ENCODE measurements at places on chromosomes 6 and 20.

DNA sequence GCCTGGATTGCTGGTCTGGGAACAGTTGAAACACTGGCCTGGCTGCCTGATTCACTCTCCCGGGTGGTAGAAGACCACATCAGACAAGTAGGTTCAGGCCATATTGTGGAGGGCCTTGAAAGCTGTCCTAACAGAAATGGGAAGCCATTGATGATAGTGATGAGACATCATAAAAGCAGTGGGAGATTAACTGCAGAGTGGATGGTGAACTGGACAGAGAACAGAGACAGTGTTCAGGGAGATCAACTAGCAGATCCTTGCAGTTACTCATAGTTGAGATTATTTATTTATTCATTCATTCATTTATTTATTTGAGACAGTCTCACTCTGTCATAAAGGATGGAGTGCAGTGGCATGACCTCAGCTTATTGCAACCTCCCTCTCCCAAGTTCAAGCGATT is 30.2 kb upstream of the MCM3 start:
- DNase-seq = no peak

- no peak for DNase-seq
These were observed 56.1 kb upstream of the STMND1 start for GRCh38 chr6:17045581-17046322.

GRCh38 chr6:36839749-36840431 is 646 bp upstream of the CPNE5 start:
- DNase-seq = no peak

DNA sequence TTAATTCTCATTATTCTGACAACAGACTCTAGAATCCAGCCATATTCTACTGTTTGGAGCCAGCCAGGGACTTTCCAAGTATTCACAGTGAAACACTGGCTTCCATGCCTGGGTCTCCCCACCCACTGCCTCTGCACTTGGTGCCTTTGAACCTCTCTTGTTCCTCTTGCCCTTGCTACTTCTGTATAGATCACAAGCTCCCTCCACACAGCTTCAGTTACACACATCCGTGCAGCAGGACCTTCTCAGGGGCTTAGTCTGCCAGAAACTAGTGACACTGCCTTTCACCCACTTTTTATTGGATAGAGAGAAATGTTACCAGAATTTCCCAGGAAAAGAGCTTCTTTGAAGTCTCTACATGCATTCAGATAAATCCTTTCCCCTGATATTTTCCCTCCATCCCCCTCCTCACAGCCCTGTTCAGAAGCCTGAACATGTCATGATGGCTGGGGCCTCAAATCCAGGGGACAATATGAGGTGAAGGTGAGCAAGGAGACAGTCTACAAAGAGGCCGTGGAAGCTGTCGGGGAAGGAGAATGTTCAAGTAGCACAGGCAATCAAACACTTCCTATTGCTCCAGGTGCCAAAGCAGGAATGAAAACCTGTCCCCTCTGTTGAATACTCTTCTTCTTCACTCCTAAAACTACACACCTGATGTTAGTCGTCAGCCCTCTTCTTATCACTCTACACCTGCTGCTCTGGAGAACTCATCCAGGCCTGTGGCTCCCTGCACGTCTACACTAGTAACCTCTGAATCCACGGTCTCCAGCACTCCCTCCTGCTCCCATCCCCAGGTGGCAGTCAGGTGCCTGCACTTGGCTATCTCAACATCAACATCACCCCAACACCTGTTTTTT is 20.2 kb upstream of the HLA-DOA start:
- DNase-seq = no peak

- no peak for DNase-seq
These were observed 14.5 kb downstream of the BCL2L1 start for GRCh38 chr20:31707994-31708735.

- DNase-seq = no peak
These were observed 62.9 kb downstream of the MRPL14 start for GRCh38 chr6:44064089-44064947.

DNA sequence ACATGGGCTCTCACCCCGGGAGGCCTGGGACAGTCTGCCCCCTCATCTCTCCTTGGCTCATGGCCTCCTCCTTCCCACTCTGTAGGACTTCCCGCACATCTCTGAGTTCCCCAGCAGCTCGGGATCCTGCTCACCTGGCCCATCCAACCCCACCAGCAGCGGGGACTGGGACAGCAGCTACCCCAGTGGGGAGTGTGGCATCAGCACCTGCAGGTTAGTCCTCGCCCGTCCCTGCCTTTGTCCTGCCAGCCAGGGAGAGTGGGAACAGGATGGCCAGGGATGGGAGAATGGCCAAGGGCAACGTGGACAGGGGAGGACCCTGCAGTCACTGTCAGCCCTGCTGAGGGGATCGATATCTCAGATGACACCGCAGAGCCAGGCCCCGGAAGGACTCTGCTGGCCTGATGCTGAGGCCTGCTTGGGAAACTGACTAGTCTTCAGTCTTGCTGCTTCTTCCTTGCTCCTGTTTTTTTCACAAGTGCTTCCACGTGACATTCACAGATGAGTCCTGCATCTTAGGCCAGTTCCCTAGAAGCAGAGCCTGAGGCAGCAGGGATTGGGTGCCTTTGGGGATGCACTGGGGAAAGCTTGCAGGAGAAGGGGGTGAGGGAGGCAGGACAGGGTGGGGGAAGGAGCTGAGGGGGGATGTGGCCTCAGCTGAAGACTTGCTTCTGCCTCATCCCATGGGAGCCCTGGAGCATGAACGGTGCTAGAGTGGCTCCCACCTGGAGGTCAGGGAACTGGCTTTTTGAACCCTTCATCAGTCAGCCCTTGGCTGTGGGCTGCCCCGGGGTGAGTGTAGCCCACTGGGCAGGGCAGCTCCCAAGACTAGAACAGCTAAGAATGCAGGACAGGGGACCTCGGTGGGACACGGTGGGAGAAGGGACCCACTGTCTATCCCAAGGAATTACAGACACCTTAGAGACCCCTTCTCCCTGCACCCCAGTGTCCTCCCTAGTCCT is 120.1 kb downstream of the JPH2 start:
- DNase-seq = no peak

All from chondrocyte (in vitro differentiated cells).